ENCODE measurements at places on chromosomes 5 and 9. TPM values are rescaled to one million over a fixed set of nuclear protein-coding genes. Genes with fewer than 3 reads are reported as not detected.

The SCGB3A2 gene
- 63.6 TPM for total RNA-seq

DNA sequence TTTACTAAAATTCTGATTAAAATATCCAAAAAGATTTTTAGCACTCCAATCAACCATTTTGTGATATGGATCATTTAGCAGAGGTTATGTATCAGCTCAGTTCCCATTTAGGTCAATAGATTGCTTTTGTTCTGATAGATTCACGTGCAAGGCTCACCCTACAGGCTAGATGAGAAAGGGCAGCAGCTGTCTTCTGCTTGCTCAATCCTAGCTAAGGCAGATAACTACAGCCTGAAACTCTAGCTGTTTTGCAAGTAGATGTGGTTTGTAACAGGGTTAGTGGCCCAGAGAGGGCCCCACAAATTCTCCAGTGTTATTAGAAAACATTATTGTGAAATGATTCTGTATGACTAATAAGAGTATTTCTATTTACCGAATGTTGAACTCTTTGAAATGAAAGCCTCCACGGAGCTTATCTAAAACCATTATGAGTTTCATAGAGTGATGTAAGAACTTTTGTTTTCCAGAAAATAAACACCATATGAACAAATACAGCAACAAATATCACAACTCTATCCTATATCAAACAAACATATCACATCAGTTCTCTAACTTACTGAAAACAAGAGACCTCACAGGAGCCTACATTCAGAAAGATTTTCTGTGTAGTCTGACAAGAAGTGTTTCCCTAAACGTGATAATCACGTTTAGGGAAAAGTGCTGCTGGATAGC, 841.9 kb upstream of the ACO1 start:
- H3K27me3 ChIP-seq, result no peaks in the 10 kb centered on the region
- no peak for DNase-seq
- H3K4me1 ChIP-seq, result peaks cover 3% of the 10 kb centered on the region
- H3K27ac ChIP-seq, result no peak overlapping the region

DNA sequence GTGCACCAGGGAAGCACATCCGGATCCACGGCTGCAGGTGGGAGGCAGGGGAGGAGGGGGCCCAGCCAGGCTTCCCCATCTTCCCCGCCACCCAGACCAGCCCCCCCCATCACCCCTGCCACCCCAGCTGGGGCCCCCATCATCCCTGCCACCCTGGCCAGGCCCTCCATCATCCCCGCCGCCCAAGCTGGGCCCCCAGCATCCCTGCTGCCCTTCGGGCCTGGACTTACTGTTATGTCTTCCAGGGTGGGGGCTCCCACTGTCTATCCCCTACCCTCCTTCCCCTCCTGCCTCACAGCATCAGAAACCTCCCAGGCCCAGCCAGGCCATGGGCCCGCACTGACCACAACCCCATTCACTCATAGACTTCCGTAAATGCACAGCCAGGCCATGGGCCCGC, 27.5 kb downstream of the SLC6A18 start:
- no peak overlapping the region for H3K4me3 ChIP-seq
- no peak overlapping the region for H3K27ac ChIP-seq
- no peaks in the 10 kb centered on the region for H3K4me1 ChIP-seq
- DNase-seq, result no peak

The CSF2 gene
- total RNA-seq, result not detected

DNA sequence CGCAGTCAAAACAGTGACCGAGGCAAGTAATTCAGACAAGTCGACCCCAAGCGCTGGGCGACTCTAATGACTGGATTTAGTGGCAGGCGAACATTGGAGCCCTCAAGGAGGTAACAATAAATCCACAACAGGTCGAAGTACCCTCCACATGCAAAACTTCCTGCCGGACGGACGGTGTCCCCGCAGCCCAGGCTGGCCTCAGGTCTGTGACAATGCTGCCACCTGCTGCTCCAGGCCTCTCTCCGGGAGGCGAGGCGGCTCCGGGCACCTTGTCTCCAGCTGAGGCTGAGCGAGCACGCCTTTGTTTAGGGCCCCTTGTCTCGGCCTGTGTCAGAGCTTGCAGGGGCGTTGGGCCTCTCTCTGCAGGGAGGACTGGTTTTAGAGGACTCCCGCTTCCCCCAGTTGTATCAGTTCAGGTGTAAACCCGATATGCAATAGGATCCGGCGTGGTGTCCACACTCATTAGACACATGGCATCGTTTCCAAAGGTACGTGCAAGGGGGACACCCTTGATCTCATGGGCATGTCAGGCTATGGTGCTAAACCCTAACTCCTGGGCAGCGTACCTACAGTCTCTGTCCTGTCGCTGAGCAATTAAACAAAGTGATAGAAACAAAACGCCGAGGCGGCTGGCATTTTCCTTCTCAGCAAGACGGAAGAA, 628.0 kb upstream of the ADAMTS16 start:
- no peaks in the 10 kb centered on the region for H3K27me3 ChIP-seq
- H3K36me3 ChIP-seq, result no peaks in the 10 kb centered on the region
- H3K4me3 ChIP-seq, result no peak overlapping the region
- peak; percentile 61 for DNase-seq
- no peaks in the 10 kb centered on the region for H3K4me1 ChIP-seq

DNA sequence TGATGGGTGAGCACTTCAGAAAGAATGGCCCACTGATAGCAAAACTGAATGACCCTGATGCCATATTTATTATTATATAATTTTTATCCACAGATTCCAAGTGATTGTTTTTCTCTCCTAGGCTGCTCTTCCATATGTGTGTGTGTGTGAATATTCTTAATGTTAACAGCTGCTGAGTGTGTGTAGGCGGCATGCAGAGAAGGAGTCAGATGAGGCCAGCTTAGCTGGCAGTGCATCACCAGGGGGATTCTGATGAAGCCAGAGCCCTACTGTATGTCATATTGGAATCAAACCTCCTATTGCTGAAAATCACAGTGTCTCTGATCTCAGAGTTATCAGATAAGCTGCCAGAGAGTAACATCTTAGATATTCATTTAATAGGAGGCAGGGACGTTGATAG, 177.1 kb downstream of the DMAC1 start:
- no peaks in the 10 kb centered on the region for H3K27me3 ChIP-seq
- H3K4me3 ChIP-seq, result no peak overlapping the region
- no peaks in the 10 kb centered on the region for H3K36me3 ChIP-seq
- no peak overlapping the region for H3K27ac ChIP-seq
- 0 out of 2 replicates have a peak, but pooled peaks cover 5% of the 10 kb centered on the region for H3K4me1 ChIP-seq

The TRIP13 gene
- total RNA-seq, result 34.5 TPM

Measured in H1 (cell line).